ENCODE measurements at places on chromosomes 12 and 14.

DNA sequence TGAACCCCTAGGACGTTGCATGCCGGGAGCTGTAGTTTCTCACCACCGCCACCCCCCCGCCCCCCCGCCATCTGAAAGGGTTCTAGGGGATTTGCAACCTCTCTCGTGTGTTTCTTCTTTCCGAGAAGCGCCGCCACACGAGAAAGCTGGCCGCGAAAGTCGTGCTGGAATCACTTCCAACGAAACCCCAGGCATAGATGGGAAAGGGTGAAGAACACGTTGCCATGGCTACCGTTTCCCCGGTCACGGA lies 501 bp upstream of the HSP90B1 start:
- no peak for DNase-seq

GRCh38 chr12:51199366-51199945 lies 18.4 kb downstream of the POU6F1 start:
- no peak for DNase-seq

GRCh38 chr12:108591267-108591980 lies 6.5 kb downstream of the TMEM119 start:
- DNase-seq = no peak

DNA sequence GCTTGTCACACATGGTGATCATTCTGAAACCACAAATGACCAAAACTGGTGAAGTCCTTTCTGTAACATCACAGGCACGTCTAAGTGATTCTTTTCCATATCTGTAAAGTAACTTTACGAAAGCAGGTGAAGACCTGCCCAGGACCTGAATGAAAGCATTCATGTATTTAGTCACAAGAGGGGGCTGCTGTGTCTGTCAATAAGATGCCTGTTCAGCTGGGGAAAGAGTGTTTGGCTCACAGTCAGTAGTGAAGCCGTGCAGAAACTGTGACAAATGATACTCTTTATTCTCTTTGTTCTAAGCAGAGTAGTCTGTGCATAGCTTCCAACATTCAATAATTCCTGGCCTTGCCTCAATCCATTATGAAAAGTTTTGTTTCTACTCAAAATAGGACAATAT lies 373.5 kb upstream of the OR4E1 start:
- peak; percentile 30 for DNase-seq

DNA sequence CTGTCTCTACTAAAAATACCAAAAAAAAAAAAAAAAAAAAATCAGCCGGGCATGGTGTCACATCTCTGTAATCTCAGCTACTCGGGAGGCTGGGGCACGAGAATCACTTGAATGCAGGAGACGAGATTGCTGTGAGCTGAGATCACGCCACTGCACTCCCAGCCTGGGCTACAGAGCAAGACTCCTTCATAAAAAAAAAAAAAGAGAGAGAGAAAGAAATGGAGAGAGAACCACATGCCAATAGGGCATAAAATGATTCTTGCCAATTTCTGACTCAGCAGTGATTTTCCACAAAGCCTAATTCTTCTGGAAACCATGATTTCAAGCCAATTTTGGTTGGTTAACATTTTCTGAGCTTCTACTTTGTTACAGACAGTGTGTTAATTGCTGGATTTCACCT lies 250.4 kb upstream of the SEL1L start:
- DNase-seq = no peak

DNA sequence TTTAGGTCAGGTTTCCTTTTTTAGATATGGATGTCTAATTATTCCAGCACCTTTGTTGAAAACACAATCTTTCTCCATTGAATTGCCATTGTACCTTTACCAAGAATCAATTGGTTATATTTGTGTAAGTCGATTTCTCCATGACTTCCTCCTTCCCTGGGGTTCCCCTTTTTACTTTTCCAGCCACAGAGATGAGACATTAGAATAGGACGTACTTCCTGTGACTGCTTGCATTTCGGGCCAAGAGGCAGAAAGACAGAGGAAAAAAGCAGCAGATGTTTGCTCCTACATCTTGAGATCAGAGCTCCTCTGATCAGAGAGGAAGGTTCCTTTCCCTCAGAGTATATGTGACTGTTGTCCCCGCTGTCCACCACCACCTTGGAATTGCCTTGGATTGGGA lies 453.7 kb upstream of the RGS6 start:
- DNase-seq = no peak

GRCh38 chr14:93395231-93395630 lies 35.5 kb upstream of the UNC79 start:
- DNase-seq = no peak

DNA sequence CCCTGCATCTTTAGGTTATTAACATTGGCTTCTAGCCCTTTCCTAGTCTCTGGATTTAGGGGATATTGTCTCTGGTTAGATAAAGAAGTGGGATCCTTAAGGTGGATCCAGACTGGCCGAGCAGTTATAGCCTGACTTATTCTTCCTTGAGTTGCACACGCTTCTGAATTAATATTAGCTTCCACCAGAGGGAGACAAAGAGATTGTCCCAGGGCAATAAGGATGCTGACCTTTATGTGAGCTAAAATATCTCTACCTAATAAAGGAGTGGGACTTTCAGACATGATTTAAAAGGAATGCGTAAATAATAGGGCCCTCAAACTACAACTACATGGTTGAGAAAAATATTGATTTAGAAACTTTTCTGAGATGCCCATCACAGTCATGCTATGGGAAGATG lies 139.7 kb downstream of the SLCO1B3 start:
- DNase-seq = no peak

GRCh38 chr14:36835128-36835527 lies 173.5 kb downstream of the PAX9 start:
- DNase-seq = no peak

DNA sequence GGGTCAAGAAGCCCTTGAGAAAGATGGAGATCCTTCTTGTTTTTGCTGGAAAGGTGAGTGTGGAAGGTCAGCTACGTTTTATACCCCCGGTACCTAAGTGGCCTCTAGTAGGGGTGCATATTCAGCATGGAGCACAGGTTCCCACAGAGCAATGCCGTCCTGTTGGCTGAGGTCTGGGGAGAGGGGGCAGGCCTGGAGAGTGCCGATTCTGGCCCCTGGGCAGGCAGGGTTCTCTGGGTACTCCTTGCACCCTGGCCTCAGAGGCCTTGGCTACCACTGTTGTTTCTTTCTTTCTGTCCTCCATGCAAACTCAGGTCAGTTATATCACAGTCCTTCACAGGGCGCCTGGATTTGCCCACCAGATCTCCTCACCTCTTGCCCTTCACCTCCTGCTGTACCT lies 8.5 kb downstream of the RBP5 start:
- DNase-seq = no peak

- peak; percentile 36 for DNase-seq
Observed at GRCh38 chr12:10153271-10154144, 18.4 kb downstream of the OLR1 start.

DNA sequence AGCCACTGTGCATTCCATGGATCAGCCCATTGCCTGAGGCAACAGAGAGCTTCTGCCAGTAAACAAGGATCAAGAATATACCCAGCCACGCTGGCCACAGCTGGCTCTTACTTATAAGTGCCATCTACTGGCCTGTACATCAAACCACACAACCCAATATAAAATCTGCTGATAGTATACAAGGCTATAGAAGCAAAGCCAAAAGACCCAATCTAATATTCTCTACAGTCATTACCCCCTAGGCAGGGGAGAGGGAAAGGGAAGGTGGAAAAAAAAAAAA lies 4.4 kb upstream of the FAM186B start:
- no peak for DNase-seq

GRCh38 chr12:6764011-6764828 lies 1.9 kb upstream of the PTMS start:
- peak; percentile 29 for DNase-seq

- no peak for DNase-seq
Observed at GRCh38 chr14:28596391-28596790, 170.2 kb upstream of the FOXG1 start.

GRCh38 chr12:100189636-100190394 lies 10.8 kb upstream of the ACTR6 start:
- no peak for DNase-seq

GRCh38 chr12:119989361-119989730 lies 310 bp downstream of the BICDL1 start:
- DNase-seq = peak; percentile 53

DNA sequence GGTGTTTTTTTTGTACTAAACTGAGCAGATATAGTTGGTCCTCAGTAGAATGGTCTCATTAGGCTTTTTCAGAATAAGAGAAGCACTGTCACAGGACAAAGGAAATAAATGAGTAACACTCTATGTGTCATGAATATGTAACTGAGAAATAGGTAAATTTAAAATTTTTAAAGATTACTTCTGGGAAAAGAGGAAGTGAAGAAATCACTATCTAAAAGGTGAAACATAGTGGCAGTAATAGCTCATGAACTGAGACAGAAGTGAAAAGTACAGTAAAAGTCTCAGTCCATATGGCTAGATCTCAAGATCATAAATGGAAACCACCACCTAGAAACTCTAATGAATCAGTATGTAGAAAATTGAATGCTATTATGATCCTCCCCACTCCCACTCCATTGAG lies 89.3 kb upstream of the TTC7B start:
- DNase-seq = no peak

DNA sequence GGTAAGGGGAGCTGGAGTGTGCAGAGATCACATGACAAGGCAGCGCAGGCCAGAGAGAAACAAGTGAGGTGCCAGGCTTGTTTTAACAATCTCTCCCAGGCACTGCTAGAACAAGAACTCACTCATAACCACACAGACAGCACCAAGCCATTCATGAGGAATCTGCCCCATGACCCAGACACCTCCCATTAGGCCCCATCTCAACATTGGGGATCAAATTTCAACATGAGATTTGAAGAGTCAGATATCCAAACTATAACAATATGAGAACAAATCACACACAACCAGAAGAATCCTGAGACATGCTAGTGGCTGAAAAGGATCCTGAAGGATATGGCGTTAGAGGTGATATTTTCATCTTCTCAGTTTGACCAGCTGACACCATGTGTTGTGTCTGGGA lies 21.9 kb downstream of the OR6J1 start:
- no peak for DNase-seq

DNA sequence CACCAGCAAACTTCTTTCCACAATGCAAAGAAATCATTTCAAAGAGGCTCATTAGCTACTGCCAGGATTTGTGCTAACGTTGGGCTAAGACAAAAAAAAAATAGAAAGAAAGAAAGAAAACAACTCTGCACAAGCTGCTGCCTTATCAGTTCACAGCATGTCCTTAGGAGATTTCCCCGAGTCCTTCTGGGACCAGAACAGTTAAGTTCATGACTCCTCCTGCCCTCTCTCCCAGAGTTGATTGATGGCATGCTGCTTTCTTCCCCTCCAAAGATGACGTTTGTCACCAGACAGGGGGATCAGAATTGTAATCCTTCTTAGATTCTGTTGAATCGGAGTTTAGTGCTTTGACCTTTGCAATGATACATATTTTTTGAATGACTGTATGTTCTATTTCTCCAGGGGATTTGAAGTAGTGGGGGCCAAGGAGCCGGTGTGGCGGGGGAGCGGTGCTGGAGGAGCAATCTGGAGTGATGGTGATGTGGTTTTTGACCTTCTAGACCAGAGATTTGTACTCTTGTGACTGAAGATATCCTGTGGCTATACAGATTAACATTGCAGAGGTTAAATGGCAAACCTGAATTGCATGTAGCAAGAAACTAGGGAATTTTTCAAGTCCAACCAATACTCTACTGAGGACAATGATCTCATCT lies 409.2 kb upstream of the TMPO start:
- no peak for DNase-seq

GRCh38 chr14:58846682-58847465 lies 209.1 kb downstream of the DACT1 start:
- no peak for DNase-seq

DNA sequence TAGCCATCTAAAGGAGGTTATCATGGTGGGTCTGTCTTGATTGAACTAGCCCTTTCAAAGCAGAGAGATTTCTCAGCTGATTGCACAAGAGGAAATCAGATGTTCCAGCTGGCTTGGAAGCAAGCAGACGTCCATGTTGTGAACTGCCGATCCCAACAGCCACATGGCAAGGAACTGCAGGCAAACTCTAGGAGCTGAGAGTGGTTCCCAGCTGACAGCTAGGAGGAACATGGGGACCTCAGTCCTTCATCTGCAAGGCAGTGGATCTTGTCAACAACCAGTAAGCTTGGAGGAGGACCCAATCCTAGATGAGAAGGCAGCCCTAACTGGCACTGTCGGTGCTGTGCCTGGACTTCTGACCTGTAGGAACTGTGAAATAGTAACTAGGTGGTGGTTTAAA lies 7.7 kb downstream of the ACVR1B start:
- no peak for DNase-seq

GRCh38 chr12:52285172-52285745 lies 6.1 kb downstream of the KRT81 start:
- no peak for DNase-seq

- DNase-seq = no peak
Observed at GRCh38 chr12:115146453-115146852, 462.5 kb upstream of the TBX3 start.

DNA sequence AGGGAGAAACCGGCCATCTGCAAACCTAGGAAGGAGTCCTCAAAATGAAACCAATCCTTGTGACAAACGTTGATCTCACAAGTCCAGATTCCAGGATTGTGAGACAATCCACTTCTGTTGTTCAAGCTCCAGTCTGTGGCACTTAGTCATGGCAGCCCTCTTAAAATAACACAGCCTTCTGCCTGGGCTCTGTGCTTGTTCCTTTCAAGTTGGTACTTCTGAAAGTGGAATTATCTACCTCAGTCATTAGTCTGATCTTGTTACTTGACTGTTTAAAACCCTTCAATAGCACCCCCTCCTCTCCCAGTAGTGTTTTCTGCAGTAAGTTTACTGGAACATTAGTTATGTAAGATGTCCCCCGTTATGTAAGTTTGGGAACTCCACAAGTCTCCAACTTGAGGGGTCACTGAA lies 111.0 kb upstream of the HIF1A start:
- no peak for DNase-seq

GRCh38 chr12:51390891-51391282 lies 319 bp downstream of the GALNT6 start:
- no peak for DNase-seq

GRCh38 chr12:45670346-45671065 lies 59.0 kb upstream of the ARID2 start:
- no peak for DNase-seq

- DNase-seq = no peak
Observed at GRCh38 chr12:116076399-116076798, 201.1 kb downstream of the MED13L start.

- DNase-seq = no peak
Observed at GRCh38 chr12:50398931-50399330, 1.8 kb upstream of the LARP4 start.

DNA sequence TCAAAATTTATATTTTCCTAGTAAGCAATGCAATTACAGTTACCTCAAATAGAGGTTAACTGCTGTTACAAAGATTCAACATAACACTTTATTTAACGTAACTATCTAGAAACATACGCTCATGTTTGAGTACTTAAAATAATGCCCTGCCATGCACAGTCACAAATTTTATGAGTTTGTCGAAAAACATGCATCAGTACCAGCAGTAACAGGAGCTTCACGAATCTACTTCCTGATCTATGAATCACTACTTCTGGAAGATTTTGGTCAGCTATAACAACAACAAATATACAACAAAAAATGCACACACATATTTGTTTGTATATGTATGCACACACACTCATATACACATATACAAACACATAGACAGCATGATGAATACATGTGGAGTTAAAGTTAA lies 881.8 kb downstream of the FSCB start:
- no peak for DNase-seq
